GM23338 (cell line): ENCODE measurements at places on chromosomes 1 and 21. TPM values are rescaled to one million over a fixed set of nuclear protein-coding genes. Genes with fewer than 3 reads are reported as not detected.

DNA sequence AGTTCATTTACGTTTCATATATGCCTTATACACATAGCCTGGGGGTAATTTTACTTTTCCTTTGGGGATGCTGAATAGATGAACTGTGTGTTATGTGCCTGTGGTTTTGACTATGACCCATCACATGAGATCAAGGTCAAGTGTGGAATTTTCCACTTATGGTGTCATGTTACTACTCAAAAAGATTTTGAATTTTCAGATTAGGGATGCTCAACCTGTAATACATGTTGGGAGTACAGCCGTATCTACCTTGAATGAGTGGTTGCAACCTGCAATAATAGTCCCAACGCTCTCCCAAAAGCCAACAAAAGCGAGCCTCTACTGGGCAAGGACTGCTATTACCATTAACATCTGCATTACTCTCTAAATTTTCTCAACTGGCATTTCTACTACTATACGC is 68.5 kb upstream of the SDC3 start:
- peak; percentile 33 for DNase-seq

GRCh38 chr1:193417945-193418744 is 231.7 kb upstream of the B3GALT2 start:
- DNase-seq = no peak

DNA sequence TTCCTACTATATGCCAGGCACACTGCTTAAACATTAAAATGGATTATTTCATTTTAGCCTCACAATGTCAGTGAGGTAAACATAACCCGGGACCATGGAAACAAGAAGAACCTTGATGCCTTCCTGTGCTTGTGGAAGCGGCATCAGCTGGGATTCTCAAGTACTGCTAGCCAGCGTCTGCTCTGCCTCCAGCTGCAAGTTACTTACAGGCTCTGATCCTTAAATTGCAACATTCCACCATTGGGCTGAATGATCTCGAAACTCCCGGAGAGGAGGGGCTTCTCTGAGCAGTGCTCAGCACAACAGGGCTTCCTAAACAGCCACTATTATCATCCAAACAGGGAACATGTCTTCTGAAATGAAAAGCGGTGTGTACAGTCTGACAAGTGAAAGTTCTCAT is 6.7 kb upstream of the MAN1C1 start:
- peak; percentile 66 for DNase-seq

GRCh38 chr1:238951809-238952208 is 434.6 kb upstream of the CHRM3 start:
- DNase-seq = peak; percentile 61

GRCh38 chr1:57512386-57512785 is 88.5 kb upstream of the DAB1 start:
- DNase-seq = no peak

DNA sequence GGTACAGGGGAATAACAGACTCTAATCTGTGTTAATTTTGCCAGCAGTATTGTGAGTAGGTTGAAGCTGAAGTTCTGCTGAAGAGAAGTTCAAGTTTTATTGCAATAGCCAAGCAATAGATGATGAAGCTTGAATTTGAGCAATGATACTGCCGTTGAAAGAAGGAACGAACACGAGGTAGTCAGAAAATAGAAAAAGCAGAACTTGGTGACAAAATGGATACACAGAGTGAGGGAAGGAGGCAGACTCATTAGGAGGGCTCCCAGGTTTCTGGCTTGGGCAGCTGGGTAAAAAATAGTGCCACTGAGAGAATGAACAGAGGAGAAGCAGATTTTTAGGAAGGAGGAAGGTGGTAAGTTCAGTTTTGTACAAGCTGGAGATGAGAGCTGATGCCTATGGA is 22.3 kb upstream of the AGO1 start:
- DNase-seq = no peak

GRCh38 chr1:93692983-93693591 is 11.4 kb upstream of the BCAR3 start:
- DNase-seq = no peak

DNA sequence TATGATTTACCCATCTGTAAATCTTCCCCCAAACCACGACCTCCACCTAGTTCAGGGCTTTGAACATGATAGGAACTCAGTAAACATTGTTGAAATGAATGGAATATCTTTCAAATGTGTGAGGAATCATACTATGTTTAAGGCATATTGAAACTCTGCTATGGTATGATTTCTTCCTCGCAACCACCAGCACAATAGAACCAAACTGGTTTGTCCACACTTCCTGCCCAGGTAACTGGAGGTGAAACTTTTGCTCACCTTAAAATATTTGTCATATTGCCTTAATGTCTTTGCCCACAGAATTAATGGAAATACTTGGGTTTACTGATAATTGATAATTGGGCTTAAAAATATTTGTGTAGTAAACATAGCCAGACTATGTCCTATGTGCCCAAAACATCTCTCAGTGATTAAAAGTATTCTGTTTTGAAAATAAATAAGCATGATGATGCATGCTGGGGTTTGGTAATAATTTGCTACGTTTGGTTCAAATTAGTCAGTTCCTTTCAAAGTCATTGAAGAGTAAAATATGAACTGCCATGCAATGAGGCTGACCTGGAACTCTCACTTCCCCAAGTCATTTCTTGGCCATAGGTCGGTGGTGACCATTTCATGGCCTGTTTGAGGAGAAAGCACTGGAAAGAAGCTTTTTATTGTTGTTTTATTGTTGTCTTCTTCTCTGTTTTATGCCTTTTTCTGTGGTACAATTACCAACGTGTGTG is 73.3 kb downstream of the TNFSF18 start:
- DNase-seq = no peak

- no peak for DNase-seq
Observed at GRCh38 chr1:53107570-53108322, 34.7 kb downstream of the SLC1A7 start.

- peak; percentile 25 for DNase-seq
Observed at GRCh38 chr1:118084400-118084799, 100.6 kb downstream of the SPAG17 start.

GRCh38 chr1:109113590-109114341 is at the start of gene ELAPOR1:
TSS of gene ELAPOR1 (plus strand) at chr1:109114115. CDS start at chr1:109114184, 69 bp downstream.
- peak; percentile 75 for DNase-seq

DNA sequence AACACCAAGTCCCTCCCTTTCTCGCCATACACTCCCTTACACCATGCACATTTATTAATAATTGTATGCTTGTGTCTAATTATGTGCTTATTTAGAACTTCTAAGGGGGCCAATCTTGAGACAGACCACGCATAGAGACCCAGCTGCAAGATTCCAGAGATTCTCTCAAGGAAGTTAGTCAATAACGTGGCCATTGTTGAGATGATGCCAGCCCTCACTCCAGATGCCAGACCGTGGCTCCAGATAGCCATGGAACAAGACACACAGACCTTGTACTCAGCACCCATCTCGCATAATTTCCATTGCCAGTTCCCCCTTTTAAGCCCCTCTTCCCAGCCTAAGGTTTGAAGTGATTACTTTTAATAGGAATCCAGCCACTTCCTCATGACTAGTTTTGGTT is 62.4 kb downstream of the DIRAS3 start:
- DNase-seq = no peak

GRCh38 chr1:21129407-21129806 is 47.3 kb downstream of the EIF4G3 start:
- no peak for DNase-seq

GRCh38 chr1:20932437-20932977 is 145.4 kb upstream of the HP1BP3 start:
- no peak for DNase-seq

Gene ICOSLG
- total RNA-seq = 2.2 and 4.6 TPM in 2 replicates

Gene BCAN
- 5.5 and 8.0 TPM in 2 replicates for total RNA-seq

Gene TAF13
- 55.8 and 72.4 TPM in 2 replicates for total RNA-seq

Gene MCOLN2
- total RNA-seq = 10.0 and 10.9 TPM in 2 replicates

Gene RPS6KC1
- 21.1 and 24.9 TPM in 2 replicates for total RNA-seq

Gene UBE2U
- total RNA-seq = not detected in 2 replicates

Gene TNFSF4
- total RNA-seq = 1.2 and 1.5 TPM in 2 replicates

Gene HSPA6
- total RNA-seq = not detected in 2 replicates

Gene CSF3R
- total RNA-seq = not detected in 2 replicates
